ENCODE measurements at places on chromosomes 11 and 22. TPM values are rescaled to one million over a fixed set of nuclear protein-coding genes. Genes with fewer than 3 reads are reported as not detected.

GRCh38 chr11:57237204-57237681 lies at the start of gene APLNR:
Gene APLNR, minus strand, starts transcription at chr11:57237250. Its CDS starts 246 bp downstream, at chr11:57237004.
- no peaks in the 10 kb centered on the region for H3K36me3 ChIP-seq

GRCh38 chr11:33923626-33924025 lies 31.8 kb upstream of the LMO2 start:
- no peaks in the 10 kb centered on the region for H3K36me3 ChIP-seq
- no peaks in the 10 kb centered on the region for H3K27me3 ChIP-seq
- DNase-seq: no peak
- no peak overlapping the region for H3K27ac ChIP-seq
- H3K4me3 ChIP-seq: no peak overlapping the region

- H3K27ac ChIP-seq: no peak overlapping the region
- H3K4me1 ChIP-seq: peaks cover 18% of the 10 kb centered on the region
- no peak for DNase-seq
- H3K36me3 ChIP-seq: peaks cover 24% of the 10 kb centered on the region
- H3K4me3 ChIP-seq: no peak overlapping the region
- peaks cover 40% of the 10 kb centered on the region for H3K27me3 ChIP-seq
These were observed 148.3 kb downstream of the PGR start for GRCh38 chr11:100981196-100981824.

DNA sequence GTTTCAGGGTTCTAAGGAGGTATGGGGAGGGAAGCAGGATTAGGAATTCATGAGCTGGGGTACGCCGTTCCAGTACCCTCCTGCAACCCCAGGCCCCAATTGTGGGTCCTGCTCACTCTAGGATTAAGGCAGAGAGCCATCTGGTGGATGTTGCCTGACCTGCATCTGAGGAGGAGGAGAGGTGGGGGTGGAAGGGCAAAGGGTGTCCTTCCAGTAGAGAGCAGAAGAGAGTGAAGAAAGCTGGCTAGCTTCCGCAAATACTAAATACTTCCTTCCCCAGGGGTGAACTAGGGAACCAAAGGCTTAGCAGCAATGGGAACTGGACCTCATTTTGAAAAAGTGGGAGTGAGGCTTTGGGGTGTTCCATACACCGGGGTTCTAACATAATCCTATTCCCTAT lies 10.6 kb downstream of the LRRC51 start:
- H3K4me1 ChIP-seq: peaks cover 13% of the 10 kb centered on the region
- peak overlapping the region; percentile 75 for H3K27ac ChIP-seq
- no peak overlapping the region for H3K4me3 ChIP-seq
- H3K27me3 ChIP-seq: no peaks in the 10 kb centered on the region
- no peaks in the 10 kb centered on the region for H3K36me3 ChIP-seq
- DNase-seq: peak; percentile 85

DNA sequence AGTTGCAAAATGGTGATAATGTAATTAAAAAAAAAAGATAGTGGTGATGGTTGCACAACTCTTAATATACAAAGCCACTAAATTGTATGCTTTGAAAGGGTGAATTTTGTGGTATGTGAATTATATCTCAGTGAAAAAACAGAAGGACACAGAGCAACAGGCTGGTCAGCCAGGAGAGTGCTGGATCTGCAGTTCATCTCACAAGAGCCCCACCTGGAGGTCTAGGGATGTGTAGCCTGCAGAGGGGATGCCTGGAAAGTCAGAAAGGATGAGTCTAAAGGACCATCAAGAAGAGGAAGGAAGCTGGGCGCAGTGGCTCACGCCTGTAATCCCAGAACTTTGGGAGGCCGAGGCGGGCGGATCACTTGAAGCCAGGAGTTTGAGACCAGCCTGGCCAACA lies 9.0 kb downstream of the POLR3H start:
- peaks cover 11% of the 10 kb centered on the region for H3K4me1 ChIP-seq
- DNase-seq: peak; percentile 42
- no peak overlapping the region for H3K4me3 ChIP-seq
- H3K27ac ChIP-seq: no peak overlapping the region
- H3K27me3 ChIP-seq: no peaks in the 10 kb centered on the region

GRCh38 chr22:25082096-25082495 lies 117.6 kb upstream of the CRYBB3 start:
- no peaks in the 10 kb centered on the region for H3K36me3 ChIP-seq
- no peak overlapping the region for H3K4me3 ChIP-seq
- DNase-seq: no peak
- no peaks in the 10 kb centered on the region for H3K4me1 ChIP-seq

DNA sequence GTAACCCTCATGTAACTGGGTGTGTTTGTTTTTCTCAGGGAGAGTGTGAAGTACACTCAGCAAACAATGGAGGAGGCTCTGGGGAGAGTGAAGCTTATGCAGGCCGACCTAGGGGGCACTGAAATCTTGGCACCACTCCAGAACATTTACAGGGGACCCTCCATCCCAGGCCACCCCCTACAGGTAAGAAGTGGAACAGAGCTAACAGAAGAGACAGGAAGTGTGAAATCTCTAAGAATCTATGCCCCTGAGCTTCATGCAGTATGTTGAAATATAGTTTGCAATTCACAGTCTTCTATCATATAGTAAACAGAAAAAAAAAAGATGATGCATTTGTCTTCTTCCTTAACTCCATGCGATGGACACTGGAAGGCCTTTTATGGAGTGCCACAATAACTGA lies 8.4 kb downstream of the VWA5A start:
- H3K36me3 ChIP-seq: peaks cover 66% of the 10 kb centered on the region
- H3K4me3 ChIP-seq: no peak overlapping the region
- peaks cover 6% of the 10 kb centered on the region for H3K4me1 ChIP-seq
- no peaks in the 10 kb centered on the region for H3K27me3 ChIP-seq
- peak; percentile 35 for DNase-seq

- no peaks in the 10 kb centered on the region for H3K27me3 ChIP-seq
- no peaks in the 10 kb centered on the region for H3K4me1 ChIP-seq
- no peak overlapping the region for H3K27ac ChIP-seq
- no peaks in the 10 kb centered on the region for H3K36me3 ChIP-seq
- no peak for DNase-seq
These were observed 101.3 kb upstream of the DBX1 start for GRCh38 chr11:20261526-20261925.

- H3K4me3 ChIP-seq: no peak overlapping the region
- no peaks in the 10 kb centered on the region for H3K36me3 ChIP-seq
- H3K27me3 ChIP-seq: no peaks in the 10 kb centered on the region
- no peak overlapping the region for H3K27ac ChIP-seq
These were observed 39.9 kb downstream of the SYT13 start for GRCh38 chr11:45246241-45246640.

DNA sequence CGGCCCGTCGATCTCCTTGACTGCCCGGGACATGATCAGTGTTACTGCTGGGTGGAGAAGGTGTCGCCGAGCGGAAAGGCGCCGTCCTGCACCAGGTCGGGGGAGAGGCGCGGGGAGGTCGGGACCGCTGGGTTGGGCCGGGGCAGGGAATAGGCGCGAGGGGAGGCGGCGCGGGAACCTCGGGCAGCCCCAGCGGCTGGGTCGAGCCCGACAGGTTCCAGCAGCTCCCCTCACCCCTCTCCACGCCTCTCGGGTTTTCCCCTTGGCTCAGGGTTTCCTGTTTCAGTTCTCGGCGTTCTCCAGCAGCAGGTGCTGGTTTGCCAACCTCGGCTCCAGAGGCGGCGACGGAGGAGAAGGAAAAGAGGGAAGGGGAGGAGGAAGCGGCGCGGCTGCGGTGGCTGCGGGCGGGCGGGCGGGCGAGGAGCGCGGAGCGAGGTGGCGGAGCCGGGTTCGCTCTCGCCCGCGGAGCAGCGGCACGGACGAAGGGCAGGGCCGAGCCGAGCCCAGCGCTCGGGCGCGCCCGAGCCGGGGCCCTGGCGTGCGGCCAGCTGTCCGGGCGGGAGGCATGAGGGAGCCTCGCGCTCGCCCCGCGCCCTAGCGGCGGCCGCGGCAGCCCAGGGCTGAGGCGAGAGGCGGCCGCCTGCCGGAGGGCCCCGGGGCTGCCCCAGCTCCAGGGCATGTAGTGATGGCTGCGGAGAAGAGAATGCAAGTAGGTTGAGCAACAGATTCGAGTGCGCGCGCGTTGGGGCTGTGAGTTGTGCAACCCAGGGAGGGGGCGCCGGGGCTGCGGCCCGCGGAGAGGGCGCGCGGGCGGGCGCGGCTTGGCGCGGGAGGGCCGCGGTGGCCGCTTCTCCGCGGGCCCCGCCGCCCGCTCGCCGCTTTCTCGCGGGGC lies at the start of gene ZC3H12C:
ZC3H12C (plus strand) TSS at position 878 of the 892 bp plus-strand sequence. CDS start 20 bp downstream, outside the sequence.
- H3K4me3 ChIP-seq: peak within 1 kb of the TSS; percentile 87
- H3K27me3 ChIP-seq: peaks cover 26% of the 10 kb centered on the region
- peak within 1 kb of the TSS; percentile 79 for H3K27ac ChIP-seq
- H3K4me1 ChIP-seq: peaks cover 23% of the 10 kb centered on the region
- DNase-seq: peak; percentile 79

DNA sequence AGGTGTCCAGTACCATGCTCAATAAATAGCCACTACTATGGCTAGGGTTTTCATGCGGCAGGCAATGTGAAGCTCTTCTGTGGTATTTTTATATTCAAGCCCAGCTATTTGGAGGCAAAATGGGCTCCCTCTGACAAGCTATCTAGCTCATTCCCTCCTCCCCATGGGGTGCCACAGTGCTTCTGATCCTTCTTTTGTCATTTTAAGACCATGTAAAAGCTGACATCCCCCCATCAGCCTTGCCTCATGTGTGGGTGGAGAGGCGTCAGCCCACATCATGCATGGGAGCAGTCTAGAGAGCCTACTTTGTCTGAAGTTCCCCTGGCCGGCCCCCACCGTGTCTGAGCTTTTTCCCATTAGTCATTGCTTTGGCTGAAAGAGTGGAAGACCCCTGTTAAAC lies 59.8 kb downstream of the NAV2 start:
- peaks cover 4% of the 10 kb centered on the region for H3K36me3 ChIP-seq
- peaks cover 58% of the 10 kb centered on the region for H3K4me1 ChIP-seq
- H3K27me3 ChIP-seq: peaks cover 21% of the 10 kb centered on the region
- peak; percentile 65 for DNase-seq
- H3K4me3 ChIP-seq: peak overlapping the region; percentile 7

- no peaks in the 10 kb centered on the region for H3K27me3 ChIP-seq
- H3K4me3 ChIP-seq: peak overlapping the region; percentile 90
- H3K36me3 ChIP-seq: peaks cover 12% of the 10 kb centered on the region
- peak; percentile 11 for DNase-seq
- peaks cover 40% of the 10 kb centered on the region for H3K4me1 ChIP-seq
These were observed 666 bp downstream of the MSANTD4 start for GRCh38 chr11:106021181-106021966.

- no peaks in the 10 kb centered on the region for H3K27me3 ChIP-seq
- no peak overlapping the region for H3K4me3 ChIP-seq
- peaks cover 11% of the 10 kb centered on the region for H3K4me1 ChIP-seq
- H3K36me3 ChIP-seq: no peaks in the 10 kb centered on the region
- no peak for DNase-seq
These were observed 60.6 kb downstream of the MICAL2 start for GRCh38 chr11:12170984-12171383.

DNA sequence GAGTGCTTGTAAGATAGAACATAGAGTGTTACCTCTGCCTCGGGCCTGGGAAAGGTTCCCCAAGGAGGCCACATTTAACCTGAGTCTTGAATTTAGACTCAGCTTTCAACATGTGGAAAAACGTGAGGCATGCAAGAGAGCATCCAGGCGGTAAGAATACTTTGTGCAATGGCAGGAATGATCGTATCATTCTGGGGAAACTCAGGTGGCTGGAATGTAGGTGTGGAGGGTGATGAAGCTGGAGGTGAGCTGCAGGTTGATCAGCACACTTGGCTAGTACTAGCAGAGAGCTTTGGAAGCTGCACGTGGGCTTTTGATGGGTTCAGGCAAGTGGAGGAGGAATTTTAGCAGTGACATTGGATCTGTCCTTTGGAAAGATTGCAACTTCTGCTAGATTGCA lies 270.3 kb upstream of the RAG2 start:
- peaks cover 7% of the 10 kb centered on the region for H3K27me3 ChIP-seq
- no peaks in the 10 kb centered on the region for H3K4me1 ChIP-seq
- H3K27ac ChIP-seq: no peak overlapping the region
- no peak overlapping the region for H3K4me3 ChIP-seq

- peaks cover 11% of the 10 kb centered on the region for H3K36me3 ChIP-seq
- H3K27ac ChIP-seq: no peak overlapping the region
- H3K4me3 ChIP-seq: no peak overlapping the region
- H3K4me1 ChIP-seq: peaks cover 24% of the 10 kb centered on the region
These were observed 72.4 kb upstream of the FAT3 start for GRCh38 chr11:92152245-92152644.

DNA sequence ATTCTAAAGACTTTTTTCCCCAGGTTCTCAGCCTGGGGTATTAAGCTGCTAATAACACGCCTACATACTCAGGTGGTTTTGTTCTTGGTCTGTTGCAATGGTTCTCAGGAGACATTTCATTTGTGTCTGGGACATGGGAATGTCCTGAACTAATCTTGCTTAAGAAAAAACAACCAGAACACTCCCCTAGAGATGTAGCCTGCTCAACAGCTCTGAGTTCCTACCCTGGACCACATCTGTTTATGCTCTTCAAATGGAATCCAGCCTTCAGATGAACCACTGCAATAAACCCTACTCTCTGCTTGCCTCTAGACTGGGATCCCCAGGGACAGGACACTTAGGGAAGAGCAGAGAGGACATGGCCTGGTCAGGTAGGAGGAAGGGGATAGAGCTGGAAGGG lies 29.9 kb downstream of the RELT start:
- no peaks in the 10 kb centered on the region for H3K27me3 ChIP-seq
- H3K4me3 ChIP-seq: no peak overlapping the region
- H3K27ac ChIP-seq: no peak overlapping the region

GRCh38 chr22:46280999-46281623 lies 13.3 kb downstream of the TTC38 start:
- H3K4me3 ChIP-seq: no peak overlapping the region
- H3K27ac ChIP-seq: no peak overlapping the region
- H3K36me3 ChIP-seq: peaks cover 29% of the 10 kb centered on the region
- DNase-seq: no peak
- no peaks in the 10 kb centered on the region for H3K27me3 ChIP-seq

- H3K27ac ChIP-seq: no peak overlapping the region
- H3K4me1 ChIP-seq: peaks cover 36% of the 10 kb centered on the region
- H3K4me3 ChIP-seq: no peak overlapping the region
- H3K36me3 ChIP-seq: peaks cover 9% of the 10 kb centered on the region
- H3K27me3 ChIP-seq: peaks cover 4% of the 10 kb centered on the region
These were observed 22.3 kb downstream of the MMP27 start for GRCh38 chr11:102683277-102683676.

MEI1 gene
- total RNA-seq: 0.16 TPM

RIMBP3C gene
- not detected for total RNA-seq

MGAT3 gene
- 10.3 TPM for total RNA-seq

ELF5 gene
- not detected for total RNA-seq

TRIM49B gene
- not detected for total RNA-seq

TUBA8 gene
- total RNA-seq: 0.72 TPM

SPINDOC gene
- total RNA-seq: 93.8 TPM

LGR4 gene
- 51.1 TPM for total RNA-seq

LDHAL6A gene
- not detected for total RNA-seq

CBLIF gene
- not detected for total RNA-seq

COX8A gene
- total RNA-seq: 554 TPM
